COR-L47 (cell line): ENCODE measurements at places on chromosomes 7 and 10.

DNA sequence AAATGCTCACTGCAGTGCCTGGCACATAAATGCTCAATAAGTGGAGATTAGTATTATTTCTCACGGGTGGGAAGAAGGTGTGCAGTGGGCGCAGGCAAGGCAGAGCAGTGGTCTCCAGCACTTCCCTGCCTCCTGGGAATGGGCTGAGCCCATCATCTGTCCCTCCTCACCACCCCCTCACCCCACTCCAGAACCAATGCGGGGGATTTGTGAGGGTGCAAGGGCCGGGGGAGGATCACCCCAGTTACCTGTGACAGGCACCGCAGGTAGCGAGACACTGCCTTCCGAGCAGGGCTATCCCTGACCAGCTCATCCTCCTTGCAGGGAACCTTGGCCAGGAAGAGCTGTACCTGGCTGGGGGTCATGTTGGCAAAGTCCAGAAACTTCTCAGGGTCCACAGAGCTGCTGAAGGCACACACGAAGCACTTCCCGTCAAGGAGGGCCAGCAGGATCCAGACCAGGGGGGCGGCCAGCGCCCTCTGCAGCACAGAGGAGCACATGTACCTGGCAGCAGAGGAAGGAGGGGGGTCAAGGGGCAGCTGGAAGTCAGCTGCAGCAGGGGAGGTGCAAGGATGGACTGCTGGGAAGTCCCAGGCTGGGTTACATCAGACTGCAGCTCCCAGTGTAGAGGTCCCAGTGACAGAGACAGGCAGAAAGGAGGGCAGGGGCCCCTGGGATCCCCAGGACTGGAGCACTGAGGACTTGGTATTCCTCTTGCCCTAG, 2.8 kb downstream of the CALHM3 start:
- DNase-seq: no peak

DNA sequence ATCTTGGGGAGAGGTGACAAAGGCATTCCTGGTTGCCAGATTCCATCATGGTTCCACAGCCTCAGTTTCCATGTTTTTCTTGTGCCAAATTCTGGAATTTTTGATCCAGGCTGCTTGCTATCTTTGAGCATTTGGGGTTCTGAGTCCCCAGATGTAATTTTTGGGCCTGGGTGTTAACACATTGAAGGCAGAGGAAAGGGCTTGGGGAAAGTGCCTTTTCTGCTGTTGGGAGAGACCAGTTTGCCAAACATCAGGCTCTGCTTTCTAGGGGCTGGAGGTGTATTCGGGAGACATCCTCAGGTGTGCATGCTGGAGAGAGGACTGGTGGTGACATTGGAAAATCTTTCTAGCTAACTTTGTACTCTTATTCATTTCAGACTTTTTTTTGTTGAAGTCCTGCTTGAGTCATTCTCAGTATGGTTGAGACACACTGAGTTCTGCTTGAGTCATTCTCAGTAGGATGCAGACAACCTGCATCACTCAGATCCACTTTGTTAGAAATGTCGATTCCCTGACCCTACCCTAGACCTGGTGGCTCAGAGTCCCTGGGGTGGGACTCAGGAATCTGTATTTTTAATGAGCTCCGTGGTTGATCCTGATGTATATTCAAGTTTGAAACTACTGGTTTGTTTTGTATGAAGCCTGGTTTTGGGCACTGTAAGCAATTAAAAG, 101.0 kb downstream of the LRMDA start:
- no peak for DNase-seq

DNA sequence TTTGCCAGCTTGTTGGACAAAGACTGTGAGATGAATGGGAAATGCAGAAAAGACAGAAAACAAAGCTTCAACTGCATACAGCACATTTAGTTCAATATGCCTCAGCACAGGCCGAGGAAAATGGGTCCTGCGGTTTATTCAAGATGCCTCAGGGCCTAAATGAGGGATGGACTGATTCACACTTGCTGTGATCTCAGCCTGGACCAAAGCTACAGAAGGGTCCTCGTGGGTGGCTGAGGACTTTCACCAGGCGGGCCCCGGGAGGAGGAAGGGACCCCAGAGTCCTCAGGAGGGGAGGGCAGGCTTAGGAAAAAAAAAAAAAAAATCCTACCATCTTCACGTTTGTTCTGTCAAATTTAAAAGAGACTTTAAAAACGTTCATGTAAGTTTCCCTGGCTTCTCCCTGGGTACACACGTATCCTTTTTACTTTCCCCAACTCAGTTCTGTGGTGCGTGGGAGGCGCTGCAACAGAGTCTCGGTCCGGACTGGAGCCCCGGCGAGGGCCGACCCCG, 624 bp upstream of the ZNF783 start:
- no peak for DNase-seq

- DNase-seq: no peak
These were observed 2.2 kb upstream of the ABHD11 start for GRCh38 chr7:73740771-73741170.

DNA sequence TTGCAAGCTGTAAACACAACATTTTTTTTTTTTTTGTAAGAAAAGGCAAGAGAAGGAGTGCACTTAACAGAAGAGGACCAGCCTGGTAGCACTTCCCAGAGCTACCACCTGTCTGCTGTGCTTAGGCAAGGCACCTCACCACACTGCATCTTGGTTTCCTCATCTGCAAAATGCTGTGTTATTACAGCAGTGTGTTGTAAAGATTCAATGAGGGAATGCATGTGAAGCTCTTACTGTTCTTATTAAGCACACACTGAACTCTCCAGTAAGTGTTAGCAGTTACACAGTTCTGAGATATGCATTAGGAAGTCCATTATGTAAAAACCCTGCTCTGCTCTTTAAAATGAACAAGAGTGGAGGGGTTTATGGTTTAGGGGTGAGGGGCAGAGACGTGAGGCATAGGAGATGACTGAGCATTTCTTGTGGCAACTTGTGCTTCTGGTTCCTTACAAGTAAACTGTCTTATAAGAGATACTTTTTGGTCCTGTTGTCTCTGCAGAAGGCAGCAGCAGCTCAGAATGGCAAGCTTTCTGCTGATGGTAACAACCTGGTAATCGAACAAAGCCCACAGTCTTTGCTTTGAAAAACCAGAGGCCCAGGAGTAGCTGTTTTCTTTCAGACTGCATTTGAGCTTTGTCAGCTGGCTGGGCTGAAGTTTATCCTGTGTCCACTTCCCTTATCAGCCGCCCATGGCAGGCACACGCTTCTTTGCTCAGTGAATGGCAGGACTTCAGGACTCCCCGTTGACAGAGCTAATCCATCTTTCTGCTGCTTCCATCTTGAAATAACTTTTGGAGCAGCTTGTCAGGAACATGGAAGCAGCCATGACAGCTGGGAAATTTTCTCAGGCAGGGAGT, 98.8 kb upstream of the BMPER start:
- no peak for DNase-seq

GRCh38 chr7:144650439-144650838, 185.4 kb downstream of the TPK1 start:
- no peak for DNase-seq

- no peak for DNase-seq
These were observed 728.8 kb upstream of the IGFBP3 start for GRCh38 chr7:46649876-46650275.

GRCh38 chr7:102018876-102019275, 201.4 kb downstream of the CUX1 start:
- no peak for DNase-seq

DNA sequence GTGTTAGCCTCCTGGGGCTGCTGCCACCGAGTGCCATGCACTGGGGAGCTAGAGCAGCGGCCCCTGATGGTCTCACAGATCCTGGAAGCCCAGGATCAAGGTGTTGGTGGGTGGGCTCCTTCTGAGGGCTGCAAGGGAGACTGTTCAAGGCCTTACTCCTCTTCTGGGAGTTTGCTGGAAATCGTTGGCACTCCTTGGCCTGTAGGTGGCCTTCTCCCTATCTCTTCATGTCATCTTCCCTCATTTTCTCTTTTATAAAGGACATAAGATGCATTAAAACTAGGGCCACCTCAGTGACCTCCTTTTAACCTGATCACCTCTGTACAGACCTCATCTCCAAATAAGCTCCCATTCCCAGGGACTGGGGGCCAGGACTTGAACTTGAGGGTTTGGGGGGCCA, 27.0 kb upstream of the ZNF862 start:
- no peak for DNase-seq

DNA sequence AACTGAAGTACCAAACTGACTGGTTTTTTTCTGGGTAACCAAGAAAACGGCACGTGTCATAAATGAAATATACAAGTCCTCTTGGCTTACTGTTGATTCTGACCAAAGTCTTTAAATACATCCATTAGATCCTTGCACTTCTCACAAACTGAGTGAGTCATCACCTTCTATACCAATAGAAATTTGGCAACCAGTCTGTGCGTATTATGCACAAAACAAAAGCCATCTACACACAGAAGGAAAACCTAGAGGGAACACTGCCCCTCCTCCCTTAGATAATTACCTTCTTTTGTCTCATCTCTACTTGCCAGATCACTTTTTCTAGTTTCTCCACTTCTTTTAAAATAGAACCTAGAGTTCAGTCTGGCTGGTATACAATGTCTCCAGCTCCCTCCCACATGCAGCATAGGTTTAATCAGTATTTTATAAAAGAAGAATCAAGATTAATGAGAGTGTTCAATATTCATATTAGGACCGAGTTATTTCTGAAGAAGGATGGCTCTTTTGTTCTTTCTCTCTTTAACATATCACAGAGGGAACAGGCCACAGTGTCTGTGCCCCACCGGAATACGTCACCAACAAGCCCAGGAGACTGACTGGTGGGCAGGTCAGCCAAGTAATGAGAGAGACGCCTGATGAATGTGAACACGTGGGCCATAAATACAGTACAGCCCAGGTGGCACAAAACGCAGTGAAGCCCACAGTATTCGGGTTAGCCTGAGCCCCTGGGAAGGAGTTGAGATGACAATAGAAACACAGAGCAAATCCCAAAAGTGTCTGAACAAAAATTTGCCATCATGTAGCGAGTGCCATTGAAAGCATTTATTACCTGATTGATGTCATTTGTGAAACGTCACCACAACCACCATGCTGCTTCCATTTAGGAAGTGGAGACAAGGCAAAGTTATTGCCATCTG, 91.3 kb downstream of the KIAA1549 start:
- DNase-seq: peak; percentile 93

DNA sequence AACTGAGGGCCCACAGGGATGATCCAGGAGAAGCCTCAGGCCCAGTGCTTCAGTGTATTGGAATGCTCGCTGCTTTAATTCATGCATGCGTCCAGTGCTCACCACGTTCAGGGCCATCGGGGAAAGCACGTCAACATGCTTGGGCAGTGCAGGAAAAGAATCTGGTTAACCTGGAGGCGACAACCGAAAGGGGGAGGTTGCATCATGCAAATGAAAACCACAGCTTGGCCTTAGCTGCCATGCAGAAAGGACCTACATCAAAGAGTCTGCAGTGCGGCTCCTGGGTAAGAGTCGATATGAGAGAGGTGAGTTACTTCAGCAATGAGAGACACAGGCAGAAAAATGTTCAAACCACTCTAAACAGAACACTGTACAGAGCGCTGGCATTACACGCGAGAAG, 440.1 kb downstream of the KCNMA1 start:
- no peak for DNase-seq

DNA sequence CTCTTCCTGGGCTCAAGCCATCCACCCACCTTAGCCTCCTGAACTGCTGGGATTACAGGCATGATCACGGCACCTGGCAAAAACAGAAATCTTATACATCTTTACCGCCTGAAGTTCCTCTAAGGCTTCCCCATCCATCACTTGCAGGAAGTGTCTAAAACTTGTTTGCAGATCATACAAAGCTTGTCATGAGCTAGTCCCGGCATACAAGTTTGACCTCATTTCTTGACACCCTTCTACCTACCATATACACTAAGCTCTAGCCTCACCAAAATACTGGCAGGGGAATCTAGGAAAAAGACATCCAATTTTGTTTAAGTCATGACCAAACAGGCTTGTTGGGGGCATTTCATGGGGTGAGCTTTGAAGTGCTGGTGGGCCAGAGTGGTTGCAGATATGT, 14.5 kb downstream of the DNMBP start:
- no peak for DNase-seq

DNA sequence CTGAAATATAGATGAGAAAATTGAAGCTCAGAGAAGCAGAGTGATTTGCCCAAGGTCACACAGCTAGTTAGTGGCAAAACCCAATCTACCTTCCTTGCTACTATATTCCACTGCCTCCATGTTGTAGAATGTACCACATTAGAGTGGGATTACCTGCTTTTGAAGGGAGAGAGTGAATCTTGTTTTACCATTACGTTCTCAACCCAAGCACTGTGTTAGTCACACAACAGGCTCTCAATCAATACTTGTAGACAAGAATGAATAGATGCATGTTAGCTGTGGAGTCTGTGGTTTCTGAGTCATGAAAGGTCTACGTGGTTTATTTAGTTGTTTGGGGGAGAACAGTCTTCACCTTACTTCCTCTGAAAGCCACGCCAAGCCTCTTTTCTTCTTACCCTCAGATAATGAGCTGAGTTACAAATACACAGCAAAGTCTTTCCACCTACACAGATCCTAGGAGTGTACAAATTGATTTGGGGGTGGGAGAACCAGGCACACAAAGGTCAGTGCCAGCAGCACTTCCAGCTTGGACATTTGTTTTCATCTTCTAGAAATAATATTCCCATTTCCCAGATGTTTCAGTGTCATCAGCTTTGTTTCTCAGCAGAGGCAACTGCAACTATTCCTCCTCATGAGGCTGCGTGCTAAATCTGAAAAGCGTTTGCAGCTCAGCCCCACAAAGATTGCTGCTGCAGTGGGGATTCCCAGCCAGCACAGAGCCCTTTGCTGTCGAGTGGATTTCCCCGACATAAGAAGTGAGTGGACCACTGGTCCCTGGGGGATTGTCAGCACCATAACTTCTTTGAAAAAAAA, 71.5 kb upstream of the ADO start:
- no peak for DNase-seq

- DNase-seq: no peak
These were observed 11.1 kb downstream of the ZNF775 start for GRCh38 chr7:150390205-150390604.

DNA sequence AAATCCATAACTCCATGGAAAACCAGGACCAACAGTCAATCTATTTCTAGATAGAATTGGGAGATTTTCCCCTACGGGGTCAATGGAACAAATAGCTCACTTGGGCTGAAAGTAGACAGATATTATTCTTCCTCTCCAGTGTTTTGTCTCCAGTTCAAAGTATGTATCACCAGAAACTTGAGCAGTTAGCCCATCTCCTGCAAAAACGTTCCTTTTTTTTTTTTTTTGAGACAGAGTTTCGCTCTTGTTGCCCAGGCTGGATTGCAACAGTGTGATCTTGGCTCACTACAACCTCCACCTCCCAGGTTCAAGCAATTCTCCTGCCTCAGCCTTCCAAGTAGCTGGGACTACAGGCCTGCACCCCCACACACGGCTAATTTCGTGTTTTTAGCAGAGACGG, 390.0 kb upstream of the AUTS2 start:
- DNase-seq: no peak

DNA sequence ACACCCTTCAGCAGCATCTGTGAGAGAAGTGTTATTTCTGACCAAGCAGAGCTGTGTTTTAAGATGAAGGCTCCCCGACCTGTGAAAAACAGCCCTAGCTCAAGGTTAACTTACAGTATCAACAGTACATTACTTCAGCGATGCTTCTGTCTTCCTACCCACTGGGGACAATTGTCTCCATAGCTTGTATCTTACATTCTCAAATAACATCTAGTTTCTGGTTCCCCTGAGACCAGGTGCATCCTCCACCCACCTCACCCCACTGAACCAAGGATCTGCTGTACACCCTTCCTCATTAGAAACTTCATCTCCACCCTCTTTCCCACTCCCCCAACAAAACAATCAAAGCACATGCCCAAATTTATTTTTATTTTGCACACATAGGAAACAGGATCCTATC, 102.0 kb downstream of the VOPP1 start:
- no peak for DNase-seq
